Renal pelvis (tissue), 12 donors: ENCODE measurements at places on chromosomes 7 and 10. TPM values are rescaled to one million over a fixed set of nuclear protein-coding genes. Genes with fewer than 3 reads are reported as not detected.

- no peak for DNase-seq
Measured at GRCh38 chr7:91375378-91375777, 111.1 kb downstream of the FZD1 start.

- DNase-seq, result no peak
Measured at GRCh38 chr7:25881317-25882037, 270.5 kb upstream of the NFE2L3 start.

- DNase-seq, result no peak
Measured at GRCh38 chr10:125296598-125296997, 136.2 kb upstream of the CTBP2 start.

- DNase-seq, result no peak
Measured at GRCh38 chr10:79098596-79099015, 29.8 kb downstream of the ZMIZ1 start.

DNA sequence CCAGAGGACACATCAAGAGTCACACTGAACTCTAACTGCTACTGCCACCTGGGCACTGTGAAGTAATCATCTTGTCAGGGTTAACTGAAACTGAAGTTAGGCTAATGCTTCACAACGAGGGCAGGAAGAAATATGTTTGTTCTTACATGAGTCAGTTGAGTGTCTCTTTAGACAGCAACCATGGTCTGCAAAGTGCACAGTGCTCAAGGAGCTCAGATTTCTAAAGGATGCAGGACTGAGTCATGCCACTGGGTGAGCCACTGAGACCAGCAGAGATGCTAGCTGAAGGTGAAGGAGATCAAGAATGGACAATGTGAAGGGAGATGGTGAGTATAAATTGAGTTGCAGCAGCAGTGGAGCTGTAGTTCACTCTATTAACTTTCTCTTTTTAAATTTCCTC, 76.0 kb upstream of the CTTNBP2 start:
- no peak for DNase-seq

- DNase-seq, result no peak
Measured at GRCh38 chr7:3561932-3562331, 260.9 kb downstream of the SDK1 start.

DNA sequence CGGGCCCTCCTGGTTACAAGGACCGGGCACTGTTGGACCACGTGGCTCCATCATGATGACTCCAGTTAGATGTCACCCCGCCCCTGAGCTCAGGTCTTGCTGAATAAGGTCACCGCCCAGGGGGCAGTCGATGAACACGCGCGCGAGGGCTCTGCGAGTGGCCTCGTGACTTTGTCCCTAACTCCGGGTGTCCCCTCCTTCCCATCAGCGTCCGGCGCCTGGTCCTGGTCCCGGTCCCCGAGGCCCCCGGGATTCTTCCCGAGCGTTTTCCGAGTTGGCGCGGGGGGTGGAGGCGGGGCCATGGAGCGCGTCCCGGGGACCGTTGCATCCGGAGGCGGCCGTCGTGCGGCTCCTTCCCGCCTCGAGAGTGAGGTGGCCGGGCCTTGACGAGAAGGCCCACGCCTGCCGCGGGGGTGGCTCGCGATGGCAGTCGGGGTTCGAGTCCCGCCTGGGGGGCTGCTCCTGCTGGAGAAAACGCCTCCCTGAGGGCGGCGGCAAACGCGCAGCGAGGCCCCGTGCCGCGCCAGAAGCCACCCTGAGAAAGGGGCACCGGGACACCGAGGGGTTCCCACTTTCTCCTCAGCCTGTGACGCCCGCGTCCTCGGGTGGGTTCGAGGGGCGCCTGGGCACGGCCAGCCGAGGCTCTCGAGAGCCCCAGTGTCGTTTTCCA, 569 bp upstream of the NPTX2 start:
- DNase-seq, result no peak

- DNase-seq, result no peak
Measured at GRCh38 chr7:133912916-133913697, 214.0 kb upstream of the LRGUK start.

- no peak for DNase-seq
Measured at GRCh38 chr7:28455486-28455885, 43.2 kb downstream of the CREB5 start.

GRCh38 chr10:75269605-75270004, 33.8 kb upstream of the COMTD1 start:
- no peak for DNase-seq

DNA sequence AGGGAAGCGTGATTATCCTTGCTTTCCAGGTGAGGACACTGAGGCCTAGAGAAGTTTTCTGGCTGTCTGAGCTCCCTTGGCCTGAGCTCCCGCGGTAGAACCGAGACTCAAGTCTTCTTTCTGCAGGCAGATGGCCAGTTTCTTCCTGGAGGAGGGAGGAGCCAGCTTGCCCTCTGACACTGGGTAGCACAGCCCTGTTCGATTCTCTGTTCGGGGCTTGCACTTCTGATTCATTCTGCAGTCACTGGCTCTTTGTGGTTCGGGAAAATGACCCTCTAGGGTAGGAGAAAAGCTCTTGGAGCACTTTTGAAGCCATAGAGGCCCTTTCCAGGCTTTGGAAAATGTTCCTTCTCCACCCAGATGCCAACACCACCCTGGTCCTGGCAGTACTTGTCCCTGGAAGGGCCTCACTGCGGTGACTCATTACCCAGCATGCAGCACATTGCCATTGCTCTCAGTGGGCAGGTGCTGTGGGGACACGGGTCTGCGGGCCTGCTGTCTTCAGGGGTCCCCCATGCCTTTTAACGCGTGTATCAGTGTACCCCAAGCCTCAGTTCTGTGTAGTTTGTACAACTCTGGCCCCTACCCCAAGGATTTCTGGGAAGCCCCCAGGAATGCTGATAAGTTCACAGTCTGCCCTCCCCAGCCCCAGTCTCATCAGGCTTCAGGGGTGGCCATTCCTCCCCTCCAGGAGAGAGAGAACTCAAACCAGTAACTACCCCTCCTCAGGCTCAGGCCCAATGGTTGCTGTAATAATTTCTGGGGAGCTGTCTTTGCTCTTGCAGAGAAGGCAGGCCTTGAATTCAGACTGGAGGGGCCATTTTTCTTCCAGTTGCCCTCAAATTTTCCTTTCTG, 11.9 kb downstream of the CHST3 start:
- DNase-seq, result no peak

DNA sequence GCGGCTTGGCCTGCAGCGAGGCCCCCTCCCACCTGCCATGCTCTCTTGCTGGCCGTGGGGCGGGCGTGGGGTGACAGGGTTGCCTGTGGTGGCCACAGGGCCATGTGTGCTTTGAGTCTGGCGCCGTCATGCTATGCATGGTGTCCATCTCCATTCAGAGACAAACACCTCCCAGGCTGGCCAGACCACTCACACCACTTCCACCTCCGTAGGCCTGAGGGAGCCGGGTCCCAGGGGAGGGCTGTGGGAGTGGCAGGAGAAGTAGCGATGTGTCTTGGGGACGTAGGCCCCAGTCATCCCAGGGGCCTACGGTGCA, 65.5 kb downstream of the DNAJB6 start:
- no peak for DNase-seq

- DNase-seq, result no peak
Measured at GRCh38 chr10:113753020-113753692, 1.7 kb downstream of the PLEKHS1 start.

DNA sequence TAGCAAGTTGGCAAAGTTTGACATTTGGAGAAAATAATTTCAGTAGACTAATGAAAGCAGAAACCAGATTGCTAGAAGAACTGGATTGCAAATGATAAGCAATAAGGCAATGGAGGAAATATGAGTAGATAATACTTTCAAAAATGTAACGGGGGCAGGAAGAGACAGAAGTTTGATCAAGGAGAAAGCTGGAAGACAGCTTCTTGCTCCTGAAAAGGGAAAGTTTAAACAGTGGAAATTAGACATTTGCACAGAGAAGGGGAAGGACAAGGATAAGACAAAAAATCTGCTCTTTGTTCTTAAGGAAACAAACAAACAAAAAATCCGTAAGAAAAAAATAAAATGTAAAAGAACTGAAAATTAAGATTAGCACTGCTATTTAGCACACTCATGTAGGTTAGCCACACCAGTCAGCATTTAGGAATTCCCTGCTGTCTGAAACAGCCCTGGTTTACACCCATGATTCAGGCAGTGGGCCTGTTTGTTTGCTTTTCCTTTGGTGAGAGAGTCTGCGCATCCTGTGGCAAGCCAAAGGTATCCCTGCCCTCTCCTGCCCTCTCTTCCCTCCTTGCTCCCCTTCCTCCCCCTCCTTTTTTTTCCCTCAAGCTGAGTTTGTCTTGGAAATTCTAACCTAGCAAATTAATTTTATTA, 104.3 kb upstream of the CAV2 start:
- DNase-seq, result no peak

The TRIM24 gene
- polyA plus RNA-seq, result 64.7 TPM

The SPDYE5 gene
- polyA plus RNA-seq, result 1.4 TPM

The CALCR gene
- 0.88 TPM for polyA plus RNA-seq

The ADAM8 gene
- 5.0 TPM for polyA plus RNA-seq

The GTF2I gene
- 427 TPM for polyA plus RNA-seq

The NME8 gene
- 0.53 TPM for polyA plus RNA-seq
